ENCODE measurements at places on chromosomes 13 and 19.

- DNase-seq, result no peak
Measured at GRCh38 chr13:99221567-99222239, 21.0 kb downstream of the UBAC2 start.

- peak; percentile 90 for DNase-seq
Measured at GRCh38 chr19:639253-640160, at the start of gene FGF22. TSS of gene FGF22 (plus strand) at chr19:639879. CDS start at chr19:639926, 47 bp downstream.

DNA sequence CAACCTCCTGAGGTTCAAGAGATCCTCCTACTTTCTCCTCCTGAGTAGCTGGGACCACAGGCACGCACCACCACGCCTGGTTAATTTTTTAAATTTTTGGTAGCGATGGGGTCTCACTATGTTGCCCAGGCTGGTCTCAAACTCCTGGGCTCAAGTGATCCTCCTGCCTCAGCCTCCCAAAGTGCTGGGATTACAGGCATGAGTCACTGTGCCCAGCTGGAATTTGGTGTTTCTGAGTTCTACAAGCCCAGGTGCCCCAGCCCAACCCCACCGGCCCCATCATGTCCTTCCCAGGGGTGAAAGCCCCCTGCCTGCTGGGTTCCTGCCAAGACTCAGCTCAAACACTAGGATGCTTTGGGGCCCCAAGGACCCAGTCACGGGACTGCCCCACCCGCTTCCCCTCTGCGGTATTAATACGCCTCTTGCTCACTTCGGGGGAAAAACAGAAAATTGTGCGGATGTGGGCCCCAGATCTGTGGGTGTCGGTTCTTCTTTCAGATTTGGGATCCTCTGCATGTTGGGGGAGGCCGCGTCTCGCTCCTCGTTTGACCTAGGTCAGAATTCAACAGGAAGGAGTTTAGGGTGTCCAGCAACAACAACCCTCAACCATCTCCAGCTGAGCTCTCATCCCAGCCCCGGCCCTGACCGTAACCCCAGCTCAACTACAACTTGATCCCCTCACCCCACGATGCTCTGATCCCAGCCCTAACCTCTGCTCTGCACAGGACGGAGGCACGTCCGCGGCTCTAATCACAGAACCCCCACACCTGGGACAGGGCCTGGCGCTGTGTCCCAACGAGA is 3.7 kb upstream of the FCER2 start:
- DNase-seq, result peak; percentile 62

DNA sequence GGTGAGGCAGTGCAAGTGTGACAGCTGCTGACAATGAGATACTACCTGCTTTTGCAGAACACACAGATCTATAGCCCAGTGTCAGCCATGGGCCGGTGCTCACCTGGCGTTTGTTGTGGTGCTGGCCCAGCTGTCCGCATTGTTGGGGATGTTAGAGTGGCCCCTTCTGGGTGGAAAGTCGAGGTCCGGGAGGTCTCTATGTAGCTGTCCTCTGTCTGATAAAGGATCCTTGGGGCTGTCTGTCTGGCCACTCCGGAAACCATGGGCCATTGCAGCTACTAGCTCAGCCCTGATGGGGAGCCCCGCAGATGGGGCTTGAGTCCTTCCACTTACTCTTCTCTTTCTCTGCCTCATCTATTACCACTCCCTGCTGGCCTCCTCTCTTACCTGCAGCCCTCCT is 181.5 kb upstream of the TSHZ3 start:
- no peak for DNase-seq

DNA sequence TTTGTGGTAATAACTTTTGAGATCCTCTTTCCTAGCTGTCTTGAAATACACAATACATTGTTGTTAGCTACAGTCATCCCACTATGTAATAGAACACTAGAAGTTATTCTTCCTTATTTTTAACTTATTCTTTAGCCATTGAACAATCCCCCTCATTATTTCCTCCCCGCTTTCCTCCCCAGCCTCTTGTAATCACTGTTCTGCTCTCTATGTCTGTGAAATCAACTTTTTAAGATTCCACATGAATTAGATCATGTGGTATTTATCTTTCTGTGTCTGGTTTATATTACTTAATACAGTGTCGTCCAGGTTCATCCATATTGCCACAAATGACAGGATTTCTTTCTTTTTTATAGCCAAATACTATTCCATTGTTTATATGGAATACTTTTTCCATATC is 72.9 kb downstream of the SLC10A2 start:
- DNase-seq, result no peak

DNA sequence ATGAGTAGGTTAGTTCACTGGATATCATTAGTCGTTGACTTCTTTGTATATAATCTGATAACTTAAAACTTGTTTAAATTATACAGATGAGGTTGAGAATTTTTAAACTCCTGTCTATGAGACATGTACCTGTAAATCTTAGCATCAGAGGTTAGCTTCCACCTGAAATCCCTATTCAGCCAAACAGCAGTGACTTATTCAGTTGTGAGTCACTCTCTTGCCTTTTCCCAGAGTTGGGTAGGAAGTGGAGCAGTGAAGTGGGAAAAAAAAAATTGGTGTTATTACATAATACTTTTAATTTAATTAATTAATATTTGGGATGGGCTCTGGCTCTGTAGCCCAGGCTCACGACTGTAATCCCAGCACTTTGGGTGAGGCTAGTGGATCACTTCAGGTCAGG is 32.9 kb downstream of the ZNF701 start:
- DNase-seq, result no peak

DNA sequence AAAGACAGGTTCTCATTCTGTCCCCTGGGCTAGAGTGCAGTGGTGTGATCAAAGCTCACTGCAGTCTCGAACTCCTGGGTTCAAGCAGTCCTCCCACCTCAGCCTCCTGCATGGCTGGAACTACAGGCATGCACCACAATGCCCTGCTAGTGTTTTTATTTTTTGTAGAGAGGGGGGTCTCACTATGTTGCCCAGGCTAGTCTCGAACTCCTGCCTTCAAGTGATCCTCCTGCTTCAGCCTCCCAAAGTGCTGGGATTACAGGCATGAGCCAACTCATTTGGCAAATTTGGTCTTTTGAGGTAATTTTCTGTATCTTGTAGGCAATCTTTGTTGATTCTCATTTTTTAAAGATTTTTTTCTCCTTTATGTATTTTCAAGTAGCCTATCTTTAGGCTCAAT is 205.7 kb downstream of the ZIC5 start:
- no peak for DNase-seq

GRCh38 chr13:64591971-64592370 is 2638.2 kb downstream of the PCDH9 start:
- no peak for DNase-seq

DNA sequence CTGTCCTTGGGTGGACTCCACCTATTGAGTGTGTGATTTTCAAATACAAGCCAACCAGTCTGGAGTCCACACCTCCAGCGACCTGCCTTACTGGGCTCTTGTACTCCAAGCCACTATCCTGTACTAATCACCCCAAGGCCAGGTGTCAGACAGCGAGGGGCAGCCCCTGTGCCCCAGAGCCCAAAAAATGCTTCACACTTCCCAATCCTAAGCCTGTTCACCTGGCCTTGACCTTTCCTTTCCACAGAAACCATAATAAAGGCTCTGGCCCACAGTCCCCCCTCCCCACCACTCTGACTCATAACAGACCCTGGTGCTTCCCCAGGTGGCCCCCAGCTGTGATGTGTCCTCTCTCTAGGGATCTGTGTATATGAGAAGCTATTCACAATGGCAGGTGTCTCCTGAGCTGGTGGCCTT is 3.9 kb downstream of the CD209 start:
- no peak for DNase-seq

- DNase-seq, result no peak
Measured at GRCh38 chr19:45150751-45151281, 10.0 kb downstream of the NKPD1 start.

GRCh38 chr13:78305171-78305570 is 298.2 kb downstream of the POU4F1 start:
- DNase-seq, result no peak

DNA sequence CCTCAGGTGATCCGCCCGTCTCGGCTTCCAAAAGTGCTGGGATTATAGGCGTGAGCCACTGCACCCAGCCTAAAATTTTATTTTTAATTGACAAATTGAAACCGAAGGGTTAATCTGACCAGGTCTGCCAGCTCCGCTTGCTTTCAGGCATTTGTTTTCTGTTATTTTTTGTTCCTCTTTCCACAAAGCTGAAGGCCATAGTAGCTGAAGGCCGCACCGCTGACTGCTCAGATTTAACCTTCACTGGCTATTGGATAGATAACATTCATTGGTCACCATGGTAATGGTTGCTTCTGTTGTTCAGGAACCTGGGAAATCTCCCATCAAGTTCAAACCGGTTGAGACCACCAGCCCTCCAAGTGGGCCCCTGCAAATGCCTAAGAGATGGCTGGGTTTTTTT is 124.5 kb upstream of the USP29 start:
- DNase-seq, result no peak

GRCh38 chr19:18017275-18018083 is 9.5 kb downstream of the ARRDC2 start:
- no peak for DNase-seq

DNA sequence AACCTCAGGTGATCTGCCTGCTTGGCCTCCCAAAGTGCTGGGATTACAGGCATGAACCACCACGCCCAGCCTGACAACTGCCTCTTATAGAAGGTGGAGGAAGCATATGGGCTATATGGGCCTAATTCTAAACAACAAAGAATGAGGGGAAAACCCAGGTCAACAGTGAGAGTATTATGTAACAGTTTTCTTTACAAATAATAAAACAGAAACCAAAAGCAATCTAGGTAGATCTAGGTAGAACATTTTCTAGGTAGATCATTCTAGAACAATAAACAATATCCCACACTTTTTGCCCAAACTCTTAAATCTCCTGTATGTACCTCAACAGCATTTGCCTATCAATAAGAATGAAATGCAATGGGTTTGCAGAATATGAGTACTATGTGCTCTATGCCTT is 267.4 kb downstream of the ABCC4 start:
- DNase-seq, result no peak

- DNase-seq, result no peak
Measured at GRCh38 chr19:18274781-18275356, 617 bp upstream of the IQCN start.

All from effector memory CD8-positive, alpha-beta T cell (primary cell).